ENCODE measurements at places on chromosomes 2 and 18.

- DNase-seq, result no peak
Observed at GRCh38 chr18:46569211-46569610, 87.8 kb downstream of the LOXHD1 start.

GRCh38 chr2:164705412-164706167, 84.3 kb upstream of the GRB14 start:
- no peak for DNase-seq

GRCh38 chr2:36371070-36371874, 15.7 kb downstream of the CRIM1 start:
- no peak for DNase-seq

DNA sequence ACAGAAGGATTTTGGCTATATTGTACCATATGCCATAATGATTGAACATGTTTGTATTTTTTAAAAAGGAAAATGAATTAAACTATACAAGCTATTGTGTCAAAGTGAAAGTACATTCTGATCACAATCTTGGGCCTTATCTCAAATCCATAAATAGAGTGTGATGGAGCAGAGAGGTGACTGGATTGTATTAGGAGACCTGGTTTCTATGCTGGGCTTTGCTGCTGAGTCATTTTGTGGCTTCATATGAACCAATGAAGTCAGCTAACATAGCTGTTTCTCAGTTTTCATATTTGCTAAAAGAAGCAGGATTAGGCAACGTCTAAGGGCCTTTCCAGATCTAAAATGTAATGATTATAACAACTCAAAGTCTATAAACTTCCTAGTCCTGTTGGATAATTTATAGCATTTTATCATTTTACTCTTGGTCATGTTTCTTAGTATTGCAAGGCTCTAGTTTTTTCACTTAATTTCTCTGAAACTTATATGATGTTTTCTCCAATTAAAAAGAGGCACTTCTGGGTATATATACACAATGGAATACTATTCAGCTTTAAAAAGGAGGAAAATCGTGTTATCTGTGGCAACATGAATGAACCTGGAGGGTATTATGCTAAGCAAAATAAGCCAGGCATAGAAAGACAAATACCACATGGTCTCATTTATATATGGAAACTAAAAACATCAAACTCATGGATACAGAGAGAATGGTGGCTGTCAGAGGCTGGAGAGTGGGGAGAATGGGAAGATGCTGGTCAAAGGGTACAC, 112.3 kb downstream of the MEP1B start:
- no peak for DNase-seq

- DNase-seq, result no peak
Observed at GRCh38 chr18:23716966-23717365, 27.7 kb downstream of the LAMA3 start.

DNA sequence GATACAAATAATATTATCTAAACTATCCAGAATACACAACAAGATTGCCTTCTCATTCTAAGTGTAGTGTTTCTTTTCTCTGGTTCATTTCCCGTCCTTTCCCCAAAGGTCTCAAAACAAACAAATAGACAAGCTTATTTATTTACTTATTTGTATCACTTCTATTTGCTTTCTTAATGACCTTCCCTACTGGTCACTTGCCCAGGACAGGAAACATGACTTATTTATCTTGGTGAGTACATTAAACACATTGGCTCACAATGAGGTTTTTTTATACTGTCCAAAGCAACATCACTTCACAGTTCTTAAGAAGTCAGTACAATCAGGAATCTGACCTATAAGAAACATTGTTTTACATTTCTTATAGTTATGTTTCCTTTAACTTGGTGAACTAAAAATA, 123.3 kb upstream of the KYNU start:
- DNase-seq, result no peak

- DNase-seq, result no peak
Observed at GRCh38 chr2:216012133-216012829, 1.1 kb downstream of the MREG start.

DNA sequence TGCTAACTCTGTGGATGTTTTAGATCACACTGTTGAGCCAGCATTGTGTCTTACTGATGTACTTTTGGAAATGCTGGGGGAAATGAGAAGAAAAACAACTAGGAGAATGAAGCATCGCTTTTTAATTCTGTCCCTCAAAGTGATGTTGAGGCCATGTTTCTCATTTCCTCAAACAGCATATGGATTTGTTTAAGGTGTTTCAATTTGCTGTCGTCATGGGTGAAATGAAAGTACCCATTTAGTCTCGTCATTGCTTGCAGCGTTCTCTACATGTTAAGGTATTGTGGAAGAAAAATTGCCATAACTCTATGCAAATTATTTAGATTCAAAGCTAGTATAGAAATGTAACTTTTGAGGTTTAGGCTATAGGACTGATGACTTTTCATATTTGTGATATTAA, 151.3 kb downstream of the KCTD1 start:
- DNase-seq, result no peak

GRCh38 chr18:13710414-13710831, 15.9 kb downstream of the FAM210A start:
- DNase-seq, result no peak
